Activated B cell treated with CpG ODN at 0.5 μM for 24 hours (primary cell): ENCODE measurements at places on chromosomes 2 and 18.

DNA sequence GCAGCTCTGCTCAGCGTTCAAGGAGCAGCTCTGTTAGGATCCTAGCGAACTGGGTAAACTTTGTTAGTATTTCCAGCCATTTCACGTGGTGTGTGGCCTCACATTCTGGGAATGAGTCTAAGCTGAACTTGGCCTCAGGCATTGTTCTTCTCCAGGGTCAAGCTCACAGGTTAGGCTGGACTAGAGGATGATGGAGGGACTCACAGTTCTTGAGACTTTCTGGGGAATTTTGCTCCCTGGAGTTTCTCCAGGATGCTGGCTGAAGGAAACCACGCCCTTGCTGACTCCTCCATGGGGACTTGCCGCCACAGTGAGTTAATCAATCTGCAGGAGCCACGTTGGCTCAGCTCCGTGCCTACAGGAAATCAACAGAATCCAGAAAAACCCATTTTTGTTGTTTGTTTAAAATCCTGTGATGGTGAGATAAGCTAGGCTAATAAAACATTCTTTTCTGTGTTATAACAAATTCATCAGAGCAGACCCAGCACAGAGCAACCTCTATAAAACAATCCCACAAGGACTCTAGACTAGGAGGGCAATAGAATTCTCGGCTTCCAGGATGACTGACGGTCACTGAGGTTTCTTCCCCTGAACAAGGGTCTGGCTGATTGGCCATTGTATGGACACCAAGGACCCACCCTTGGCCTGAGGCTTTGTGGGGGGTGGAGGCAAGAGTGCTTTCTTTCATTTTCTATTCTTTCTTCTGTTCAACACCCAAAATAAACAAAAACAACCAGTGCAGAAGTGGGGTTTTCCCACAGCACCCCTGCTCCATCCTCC lies 12.6 kb downstream of the CNDP1 start:
- H3K27me3 ChIP-seq, result peaks cover 7% of the 10 kb centered on the region
- no peak overlapping the region for H3K4me3 ChIP-seq
- H3K4me1 ChIP-seq, result no peaks in the 10 kb centered on the region
- no peak for DNase-seq
- no peaks in the 10 kb centered on the region for H3K36me3 ChIP-seq
- H3K27ac ChIP-seq, result no peak overlapping the region

GRCh38 chr2:28695245-28695647 lies 56.4 kb upstream of the PPP1CB start:
- H3K4me3 ChIP-seq, result no peak overlapping the region
- no peak for DNase-seq
- no peaks in the 10 kb centered on the region for H3K27me3 ChIP-seq
- H3K36me3 ChIP-seq, result no peaks in the 10 kb centered on the region
- no peaks in the 10 kb centered on the region for H3K4me1 ChIP-seq

- H3K4me1 ChIP-seq, result peaks cover 40% of the 10 kb centered on the region
- no peaks in the 10 kb centered on the region for H3K27me3 ChIP-seq
- peak overlapping the region; percentile 93 for H3K4me3 ChIP-seq
Observed at GRCh38 chr2:127701651-127702394, 526 bp downstream of the SFT2D3 start.

DNA sequence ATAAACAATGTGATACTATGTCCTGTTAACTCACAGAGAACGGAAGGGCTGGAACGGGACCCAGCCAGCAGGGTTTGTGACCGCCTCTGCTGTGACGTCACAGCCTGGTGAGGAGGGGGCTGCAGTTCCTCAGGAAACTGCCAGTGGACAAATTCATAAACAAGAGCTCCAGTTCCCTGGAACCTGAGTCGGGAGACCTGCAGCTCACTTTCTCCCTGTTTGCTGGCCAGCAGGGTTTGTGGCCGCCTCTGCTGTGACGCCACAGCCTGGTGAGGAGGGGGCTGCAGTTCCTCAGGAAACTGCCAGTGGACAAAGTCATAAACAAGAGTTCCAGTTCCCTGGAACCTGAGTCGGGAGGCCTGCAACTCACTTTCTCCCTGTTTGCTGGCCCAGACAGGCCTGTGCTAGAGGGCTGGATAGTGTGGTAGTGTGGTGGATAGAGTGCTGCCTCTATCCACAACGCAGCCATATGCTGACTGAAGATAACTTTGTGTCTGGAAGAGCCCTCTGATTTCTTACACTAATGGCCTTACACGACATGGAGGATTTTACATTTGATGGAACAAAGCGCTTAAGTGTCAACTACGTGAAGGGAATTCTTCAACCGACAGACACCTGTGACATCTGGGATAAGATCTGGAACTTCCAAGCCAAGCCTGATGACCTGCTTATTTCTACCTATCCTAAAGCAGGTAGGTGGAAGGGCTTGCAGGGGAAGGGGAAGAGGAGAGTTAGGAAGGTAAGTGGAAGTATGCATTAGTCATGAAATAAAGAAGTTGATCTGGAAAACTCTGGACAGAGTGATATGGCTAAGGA lies at the start of gene SULT1C4:
SULT1C4 (plus strand) TSS at position 140 of the 816 bp plus-strand sequence; CDS start at position 524, 384 bp downstream.
- no peaks in the 10 kb centered on the region for H3K36me3 ChIP-seq
- H3K27ac ChIP-seq, result no peak within 1 kb of the TSS
- DNase-seq, result no peak
- peaks cover 4% of the 10 kb centered on the region for H3K27me3 ChIP-seq
- H3K4me1 ChIP-seq, result peaks cover 2% of the 10 kb centered on the region
- H3K4me3 ChIP-seq, result peak within 1 kb of the TSS; percentile 6

DNA sequence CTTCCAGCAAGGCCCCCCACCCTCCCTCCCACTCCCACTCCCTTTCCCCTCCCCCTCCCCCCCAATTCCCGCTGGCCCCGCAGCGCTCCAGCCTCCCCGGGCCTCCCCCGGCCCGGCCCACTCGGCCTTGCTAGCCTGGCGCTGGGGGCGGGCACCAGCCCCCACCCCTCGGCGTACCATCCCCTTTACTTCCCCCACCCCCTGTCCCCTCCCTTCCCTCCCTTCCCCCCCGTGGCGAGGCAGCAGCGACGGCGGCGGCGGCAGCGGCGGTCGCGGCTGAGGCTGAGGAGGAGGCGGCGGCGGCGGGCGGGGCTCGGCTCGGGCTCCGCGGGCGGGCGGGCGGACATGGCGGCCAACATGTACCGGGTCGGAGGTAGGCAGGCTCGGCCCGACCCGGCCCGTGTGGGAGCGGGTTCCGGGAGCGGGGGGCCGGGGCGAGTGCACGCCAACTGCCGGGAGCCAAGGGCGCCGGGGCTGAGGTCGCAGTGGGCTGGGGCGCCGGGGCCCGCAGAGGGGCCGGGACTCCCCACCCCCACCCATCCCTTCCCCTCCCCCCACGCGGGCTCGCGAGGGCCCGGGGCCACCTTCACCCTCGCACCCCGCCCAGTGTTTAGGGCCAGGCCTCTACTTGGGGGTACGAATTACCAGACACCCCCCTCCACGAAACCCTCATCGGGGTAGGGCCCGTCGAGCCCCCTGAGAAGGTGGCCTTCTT lies at the start of gene MTA3:
MTA3 (plus strand) TSS at position 232 of the 715 bp plus-strand sequence; CDS start at position 346, 114 bp downstream.
- DNase-seq, result peak; percentile 62
- H3K36me3 ChIP-seq, result peaks cover 6% of the 10 kb centered on the region
- H3K4me3 ChIP-seq, result peak within 1 kb of the TSS; percentile 87
- H3K4me1 ChIP-seq, result peaks cover 30% of the 10 kb centered on the region
- peak within 1 kb of the TSS; percentile 70 for H3K27ac ChIP-seq

- no peaks in the 10 kb centered on the region for H3K27me3 ChIP-seq
- peak overlapping the region; percentile 91 for H3K27ac ChIP-seq
- H3K4me1 ChIP-seq, result peaks cover 72% of the 10 kb centered on the region
- H3K4me3 ChIP-seq, result peak overlapping the region; percentile 75
- H3K36me3 ChIP-seq, result no peaks in the 10 kb centered on the region
Observed at GRCh38 chr18:76980663-76981395, 151.8 kb downstream of the MBP start.
